KG1 (cell line): ENCODE measurements at places on chromosomes 3 and 15.

DNA sequence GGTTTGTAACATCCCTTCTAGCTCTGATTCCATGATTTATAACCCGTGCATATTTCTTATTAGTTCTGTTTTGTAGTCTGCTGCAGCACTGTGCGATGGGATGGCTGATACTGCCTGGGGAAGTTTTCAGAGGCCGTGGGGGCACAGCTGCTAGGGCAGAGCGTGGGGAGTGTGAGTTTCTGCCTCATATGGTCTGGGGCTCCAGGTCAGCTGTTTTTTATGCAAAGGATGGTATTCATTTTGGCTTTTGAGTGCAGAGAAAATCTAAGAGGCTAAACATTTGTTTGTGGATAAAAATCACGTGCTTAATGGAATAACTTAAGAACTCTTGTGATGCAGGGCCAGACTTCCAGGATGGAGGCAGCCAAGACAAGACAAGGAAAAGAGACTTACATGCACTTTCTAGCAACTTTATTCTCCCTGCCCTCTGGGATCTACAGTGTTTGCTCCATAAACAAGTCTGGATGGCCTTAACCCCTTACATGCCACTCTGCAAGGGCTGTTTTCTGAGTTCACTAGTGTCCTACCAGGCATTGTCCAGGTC is 45.5 kb upstream of the CFAP161 start:
- DNase-seq = no peak

DNA sequence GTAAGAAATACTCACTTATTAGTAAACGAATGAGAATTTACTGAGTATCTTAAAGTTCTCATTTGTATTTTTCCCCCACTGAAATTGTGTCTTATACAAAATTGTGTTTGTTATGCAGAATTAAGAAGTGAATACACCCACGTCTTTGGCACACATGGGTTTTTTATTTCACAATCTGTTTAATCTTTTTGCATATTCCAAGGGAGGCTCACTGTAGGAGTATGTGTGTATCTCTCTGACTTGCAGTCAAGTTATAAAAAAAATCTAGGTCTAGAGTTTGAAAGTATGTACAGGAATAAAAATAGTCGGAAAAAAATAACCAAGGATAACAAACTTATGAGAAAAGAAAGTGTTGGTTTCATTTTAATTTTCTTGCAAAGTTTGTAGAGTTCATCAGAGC is 255.2 kb downstream of the PDCD6IP start:
- no peak for DNase-seq

DNA sequence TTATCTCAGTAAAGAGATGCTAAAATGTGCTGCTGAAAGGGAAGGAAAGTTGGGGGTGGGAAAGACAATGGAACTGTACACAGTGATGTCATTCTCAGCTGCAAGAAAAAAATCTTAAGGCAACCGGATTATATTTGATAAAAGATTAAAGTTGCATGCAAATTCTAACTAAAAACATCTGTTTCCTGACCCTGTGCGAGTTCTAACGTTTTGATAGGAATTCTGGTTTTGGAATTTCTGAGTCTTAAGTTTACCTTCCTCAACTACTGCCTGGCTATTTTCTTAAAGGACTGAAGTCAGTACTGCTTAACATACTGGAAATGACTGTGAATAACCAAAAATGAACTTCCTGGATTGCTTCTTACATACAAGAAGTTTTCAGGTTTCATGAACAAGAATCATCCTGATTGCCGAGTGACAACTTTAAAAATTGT is 115.5 kb downstream of the SLC25A26 start:
- no peak for DNase-seq

DNA sequence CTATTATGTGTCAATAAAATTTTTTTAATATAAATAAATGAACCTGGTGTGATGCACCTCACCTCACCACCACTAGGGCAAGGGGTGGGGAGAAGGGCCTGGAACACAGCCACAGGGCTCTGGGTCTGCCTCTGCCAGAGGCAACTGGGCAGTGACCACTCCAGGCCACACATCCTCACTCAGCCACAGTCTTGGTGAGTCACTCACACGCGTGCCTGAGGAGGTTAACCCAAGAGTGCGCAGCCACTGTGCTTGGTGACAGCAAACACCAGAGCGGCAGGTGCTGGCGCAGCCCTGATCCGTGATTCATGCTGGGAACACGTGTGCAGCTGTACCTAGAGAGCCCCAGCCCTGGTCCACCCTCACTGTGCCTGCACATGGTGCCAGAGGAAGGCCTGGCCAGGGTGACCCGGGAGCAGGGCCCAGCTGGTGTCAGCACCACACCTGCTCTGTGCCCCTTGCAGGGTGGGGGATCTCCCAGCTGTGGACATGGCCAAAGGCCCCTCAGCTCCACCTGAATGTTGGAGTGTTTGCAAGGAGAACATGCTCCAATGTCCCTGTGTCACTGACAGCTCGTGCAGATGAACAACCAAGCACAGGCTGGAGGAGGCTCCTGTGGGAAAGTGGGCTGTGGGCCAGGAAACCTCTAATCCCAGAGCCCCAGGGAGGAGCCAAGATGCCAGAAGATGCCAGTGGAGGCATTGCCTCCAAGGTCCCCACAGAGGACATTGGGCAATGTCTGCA is 2.1 kb downstream of the SLC41A3 start:
- no peak for DNase-seq

DNA sequence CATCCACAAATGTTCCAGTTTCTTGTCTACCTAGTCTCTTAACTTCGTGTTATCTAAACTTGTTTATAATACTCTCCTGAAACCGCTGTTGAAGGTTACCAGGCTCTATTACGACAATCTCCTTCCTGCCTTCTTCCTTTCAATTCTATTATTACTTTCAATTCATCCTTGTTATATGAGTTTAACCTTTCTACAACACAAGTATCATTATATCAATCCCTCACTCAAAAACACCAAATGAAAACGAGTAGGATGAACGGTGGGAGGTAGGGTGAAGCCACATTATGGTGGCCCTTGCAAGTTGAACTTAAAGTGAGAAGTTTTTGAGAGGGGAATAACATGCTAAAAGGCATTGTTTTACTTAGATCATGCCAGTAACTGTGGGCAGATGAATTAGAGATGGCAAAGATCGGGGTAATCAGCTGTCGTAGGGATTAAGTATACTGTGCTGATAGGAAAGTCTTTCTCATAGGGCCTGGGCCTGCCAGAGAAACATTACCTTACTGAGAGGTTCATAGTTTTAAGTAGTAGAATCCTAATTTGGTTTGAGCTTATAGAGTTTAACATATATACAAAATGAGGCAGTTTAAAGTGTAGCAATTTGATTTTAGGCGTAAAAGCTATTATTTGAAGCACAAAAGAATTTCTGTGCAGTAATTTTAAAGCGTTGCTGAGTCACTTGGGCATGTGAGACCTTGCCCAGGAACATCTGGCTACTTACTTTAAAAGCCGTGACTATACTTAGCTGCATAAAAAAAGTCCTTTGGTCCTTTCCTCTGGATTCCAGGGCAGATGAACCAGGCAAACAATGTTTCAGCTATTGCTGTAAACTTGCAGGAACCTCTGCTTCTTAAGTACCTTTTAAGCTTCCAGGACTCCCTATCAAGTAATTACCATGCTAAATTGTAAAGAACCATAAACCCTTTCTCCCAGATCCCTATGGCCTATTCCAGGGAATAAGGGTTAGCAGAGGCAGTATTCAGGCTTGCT is 3.3 kb upstream of the CEP97 start:
- no peak for DNase-seq
